ENCODE measurements at places on chromosomes 5 and 9.

- DNase-seq: no peak
These were observed 8.8 kb upstream of the IGFBPL1 start for GRCh38 chr9:38432922-38433510.

DNA sequence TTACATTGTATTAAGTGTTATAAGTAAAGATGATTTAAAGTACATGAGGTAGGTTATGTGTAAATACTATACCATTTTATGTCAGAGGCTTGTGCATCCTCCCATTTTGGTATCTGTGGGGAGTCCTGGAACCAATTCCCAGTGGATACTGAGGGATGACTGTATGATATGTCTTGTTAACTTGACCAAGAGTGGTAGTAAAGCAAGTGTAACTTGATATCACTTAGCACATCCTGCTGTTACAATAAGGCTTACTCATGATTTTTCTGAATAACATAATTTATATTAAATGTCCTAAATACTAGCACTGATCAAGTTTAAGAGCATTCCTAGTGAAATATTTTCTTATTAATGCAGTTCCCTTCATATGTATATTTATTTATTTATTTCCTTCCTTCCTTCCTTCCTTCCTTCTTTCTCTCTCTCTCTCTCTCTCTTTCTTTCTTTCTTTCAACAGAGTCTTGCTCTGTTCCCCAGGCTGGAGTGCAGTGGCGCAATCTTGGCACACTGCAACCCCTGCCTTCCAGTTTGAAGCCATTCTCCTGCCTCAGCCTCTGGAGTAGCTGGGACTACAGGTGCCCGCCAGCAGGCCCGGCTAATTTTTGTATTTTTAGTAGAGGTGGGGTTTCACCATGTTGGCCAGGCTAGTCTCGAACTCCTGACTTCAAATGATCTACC is 7.5 kb downstream of the NDFIP1 start:
- DNase-seq: no peak

- DNase-seq: no peak
These were observed 106.2 kb downstream of the FSTL4 start for GRCh38 chr5:133506181-133506580.

- no peak for DNase-seq
These were observed 169.2 kb downstream of the AUH start for GRCh38 chr9:91192381-91193086.

GRCh38 chr9:124286292-124286931 is 28.7 kb downstream of the NEK6 start:
- no peak for DNase-seq

DNA sequence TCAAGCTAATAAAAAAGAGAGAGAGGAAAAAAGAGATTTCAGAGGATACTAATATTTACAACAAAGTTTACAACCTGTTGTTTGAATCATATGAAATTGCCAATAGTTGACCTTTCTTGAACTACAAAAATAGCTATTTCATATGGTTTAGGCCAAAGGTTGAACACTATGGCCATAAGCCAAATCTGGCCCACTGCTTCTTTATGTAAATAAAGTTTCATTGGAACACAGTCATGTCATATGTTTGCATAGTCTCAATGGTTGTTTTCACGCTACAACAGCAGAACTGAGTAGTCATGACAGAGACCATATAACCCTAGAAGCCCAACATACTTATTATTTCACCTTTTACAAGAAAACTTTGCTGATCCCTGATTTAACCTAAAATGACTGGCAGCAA is 20.9 kb downstream of the SEMA5A start:
- DNase-seq: no peak

DNA sequence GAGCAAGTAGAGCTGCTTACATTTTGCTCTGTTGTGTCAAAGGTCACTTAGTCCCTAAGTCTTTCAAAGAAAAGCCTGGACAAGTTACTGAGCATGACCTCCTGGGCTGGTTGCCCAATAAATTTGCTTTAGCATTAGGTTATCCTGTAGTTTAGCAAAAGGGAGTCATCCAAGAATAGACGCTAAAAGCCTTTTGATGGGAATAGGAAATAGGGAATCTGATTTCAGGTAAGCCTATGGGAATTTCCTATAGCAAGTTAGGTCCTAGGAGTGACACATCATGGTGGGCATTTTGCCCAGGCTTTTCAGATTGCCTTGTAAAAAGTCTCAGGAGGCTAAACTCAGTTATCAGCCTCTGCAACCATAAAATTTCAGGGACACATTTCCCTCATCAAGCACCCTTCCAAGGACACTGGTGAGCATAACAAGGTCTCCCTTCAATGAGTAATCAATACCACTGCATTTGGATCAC is 67.6 kb upstream of the RANBP3L start:
- DNase-seq: no peak

DNA sequence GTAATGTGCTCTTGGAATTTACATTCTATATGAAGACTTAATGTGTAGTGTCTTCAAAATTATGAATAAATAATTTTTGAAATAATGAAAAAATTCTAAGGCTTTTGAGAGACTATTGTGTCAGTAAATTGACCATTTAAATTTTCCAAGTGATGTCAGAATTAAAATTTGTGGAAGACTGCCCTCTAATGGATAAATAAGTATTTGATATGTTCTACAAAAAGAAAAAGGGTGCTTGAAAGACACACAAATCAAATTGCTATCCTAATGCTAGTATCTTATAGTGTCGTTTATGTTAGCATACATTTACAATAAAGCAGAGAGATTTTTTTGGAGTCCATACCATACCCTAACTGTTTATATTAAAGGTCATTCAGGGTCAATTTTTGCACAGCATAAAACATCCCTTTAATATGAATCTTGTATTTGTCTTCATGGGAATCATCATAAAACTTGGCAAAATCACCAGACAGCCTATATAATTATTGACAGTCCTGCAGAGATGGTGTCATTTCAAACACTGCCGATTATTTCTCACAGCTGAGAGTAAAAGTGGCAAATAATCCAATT is 120.8 kb upstream of the SLC27A6 start:
- DNase-seq: no peak

DNA sequence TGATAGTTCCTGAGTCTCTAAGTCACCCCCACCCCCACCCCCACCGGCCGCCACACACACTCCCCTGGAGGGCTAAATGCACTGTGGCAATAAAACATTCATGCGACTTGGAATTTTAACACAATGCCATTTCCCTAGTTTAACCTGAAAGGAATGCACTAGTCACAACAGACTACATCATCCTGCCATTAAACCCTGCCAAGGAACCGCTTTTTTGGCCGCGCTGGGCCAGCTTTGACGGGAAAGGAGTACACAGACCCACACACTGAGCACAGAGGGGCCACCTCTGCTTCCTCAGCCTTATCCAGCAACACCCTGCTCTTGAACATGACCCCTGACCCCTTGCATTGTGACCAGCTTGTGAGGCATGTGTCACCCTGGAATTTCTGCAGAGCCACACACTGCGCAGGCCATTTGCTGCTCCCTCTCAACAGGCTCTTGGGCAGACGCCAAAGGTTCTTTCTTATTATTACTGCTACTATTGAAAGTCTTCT is 165.3 kb downstream of the BNC2 start:
- no peak for DNase-seq

- no peak for DNase-seq
These were observed 3.5 kb downstream of the HEMGN start for GRCh38 chr9:97934321-97935115.

DNA sequence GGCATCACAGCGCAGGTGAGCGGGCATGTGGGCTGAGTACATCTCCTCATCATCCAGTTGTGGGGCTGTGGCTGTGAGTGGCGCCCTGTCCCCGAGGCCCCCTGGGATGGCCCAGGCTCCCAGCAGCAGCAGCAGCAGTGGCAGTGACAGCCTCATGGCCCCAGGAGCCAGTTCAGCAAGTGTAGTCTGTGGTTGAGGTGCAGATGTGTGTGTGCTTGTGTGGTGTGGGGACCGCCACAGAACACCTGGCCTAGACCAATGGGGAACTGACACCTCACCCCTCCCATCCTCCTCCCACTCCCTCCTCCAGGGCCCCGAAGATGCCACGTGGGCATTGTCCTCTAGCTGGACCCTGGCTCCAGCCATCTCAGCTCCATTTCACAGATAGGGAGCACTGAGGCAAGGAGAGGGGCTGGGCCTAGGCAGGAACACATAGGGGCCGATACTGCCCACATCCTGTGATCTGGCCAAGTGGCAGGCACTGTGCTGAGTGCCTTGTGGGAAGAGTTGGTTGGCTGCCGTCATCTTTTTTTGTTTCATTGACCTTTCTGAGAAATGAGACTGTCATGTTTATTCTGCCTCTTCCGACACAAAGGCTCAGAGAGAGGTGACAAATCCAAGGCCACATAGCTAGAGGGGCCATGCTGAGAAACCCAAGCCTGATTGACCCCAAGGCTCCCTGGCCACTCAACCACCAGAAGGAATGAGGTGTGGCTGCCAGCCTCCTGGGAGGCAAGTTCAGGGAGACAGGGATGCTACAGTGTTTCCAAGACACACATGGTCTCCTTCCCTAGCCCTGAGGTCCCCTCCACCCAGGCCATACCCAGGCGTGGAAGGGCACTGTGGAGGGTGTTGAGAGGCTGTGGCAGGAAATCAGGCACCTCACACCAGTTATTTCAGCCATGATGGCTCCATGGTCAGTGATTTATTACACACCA is at the start of gene MZB1:
Gene MZB1, minus strand, starts transcription at position 213 of the 938 bp plus-strand sequence. Its CDS starts 57 bp downstream, at position 156.
- no peak for DNase-seq

- DNase-seq: no peak
These were observed 99.3 kb upstream of the EFNA5 start for GRCh38 chr5:107770051-107770450.

DNA sequence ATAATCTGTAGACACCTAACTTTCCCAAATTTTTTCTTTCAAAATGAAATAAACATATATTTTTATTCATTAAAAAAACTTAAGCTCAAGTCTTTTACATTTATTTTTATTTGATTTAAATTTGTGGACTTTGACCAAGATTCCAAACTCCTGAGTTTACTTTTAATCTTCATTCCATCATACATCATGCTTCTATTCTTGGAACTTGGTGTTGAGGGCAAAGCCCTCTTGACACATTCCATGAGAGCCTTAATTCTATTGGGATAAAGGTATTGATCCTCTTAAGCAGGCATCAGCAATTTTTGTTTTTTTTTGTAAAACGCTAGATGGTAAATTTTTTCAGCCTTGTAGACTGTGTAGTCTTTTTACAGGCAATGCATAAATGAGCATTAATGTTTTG is 53.6 kb downstream of the FBXO4 start:
- no peak for DNase-seq

DNA sequence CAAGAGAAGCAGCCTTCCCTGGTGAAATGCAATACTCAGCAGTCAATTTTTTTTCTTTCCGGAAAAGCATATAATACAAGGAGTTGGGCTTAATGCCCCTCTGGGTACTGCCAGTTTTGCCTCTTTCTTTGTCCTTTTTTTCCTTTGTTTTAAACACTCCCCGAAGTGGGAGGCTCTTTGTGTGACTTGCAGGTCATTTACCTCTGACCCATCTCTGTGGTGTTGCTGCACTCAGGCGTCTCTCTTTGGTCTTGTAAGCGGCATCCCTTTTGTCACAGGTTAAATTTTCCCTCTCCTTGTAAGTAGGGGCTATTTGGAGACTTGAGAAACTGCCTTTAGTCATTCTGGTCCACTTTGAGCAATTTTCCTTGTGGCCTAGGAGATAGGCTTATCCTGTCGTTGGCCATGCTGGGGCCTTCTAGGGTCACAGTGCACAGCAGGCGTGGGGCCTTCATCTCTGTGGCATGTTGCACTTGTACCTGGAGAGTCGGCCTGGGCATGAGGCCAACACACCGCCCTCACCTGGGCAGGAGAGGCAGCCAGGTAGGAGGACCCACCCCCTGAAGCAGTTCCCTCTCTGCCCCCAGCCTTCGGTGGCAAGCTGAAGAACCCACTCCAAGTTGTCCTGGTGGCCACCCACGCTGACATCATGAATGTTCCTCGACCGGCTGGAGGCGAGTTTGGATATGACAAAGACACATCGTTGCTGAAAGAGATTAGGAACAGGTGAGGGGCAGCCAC is 27.7 kb upstream of the CTSL start:
- DNase-seq: no peak

- no peak for DNase-seq
These were observed 1.3 kb downstream of the PPP2R2B start for GRCh38 chr5:146877178-146877681.

DNA sequence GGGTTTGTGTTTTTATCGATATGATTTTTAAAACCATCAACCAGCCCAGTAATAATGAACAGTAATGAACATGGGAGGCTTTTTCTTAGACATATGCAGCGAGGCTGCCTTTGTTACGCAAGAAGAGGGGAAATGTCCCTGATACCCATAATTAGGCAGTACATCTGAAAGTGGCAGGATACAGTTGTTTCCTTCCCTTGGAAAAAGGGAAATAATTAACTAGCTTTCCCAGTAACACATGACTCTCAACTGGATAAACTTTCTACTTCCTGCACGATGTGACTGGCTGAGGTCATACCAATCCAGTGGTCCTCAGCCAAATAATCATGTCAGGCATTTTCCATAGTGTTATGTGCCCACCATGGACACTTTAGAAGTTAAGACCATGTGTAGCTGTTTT is 431.6 kb upstream of the C9orf72 start:
- DNase-seq: no peak

- DNase-seq: no peak
These were observed 76.4 kb downstream of the TTLL11 start for GRCh38 chr9:122016744-122017143.

DNA sequence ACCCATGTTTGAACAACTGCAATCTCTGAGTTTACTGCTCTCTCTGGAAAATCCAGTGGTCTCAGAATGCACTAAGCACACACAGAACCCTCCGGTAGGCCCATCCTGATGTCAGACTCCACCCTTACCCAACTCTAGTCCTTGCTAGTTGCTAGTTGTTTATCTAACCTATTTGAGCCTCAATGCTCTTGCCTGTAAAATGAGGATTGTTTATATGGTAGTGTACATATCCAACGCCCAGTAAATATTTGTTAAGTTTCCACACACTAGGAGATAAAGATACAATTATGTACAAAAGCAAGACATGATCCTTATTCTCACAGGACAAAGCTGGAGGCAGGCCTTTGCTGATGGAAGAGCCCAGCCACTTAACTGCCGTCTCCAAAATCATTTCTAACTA is 192.2 kb downstream of the SPOCK1 start:
- no peak for DNase-seq

- no peak for DNase-seq
These were observed 21.5 kb downstream of the SLC6A7 start for GRCh38 chr5:150211156-150212030.

GRCh38 chr5:14343376-14343775 is 200.2 kb downstream of the TRIO start:
- DNase-seq: no peak

GRCh38 chr9:130124085-130124860 is 47.9 kb upstream of the NCS1 start:
- no peak for DNase-seq

- DNase-seq: no peak
These were observed 141.0 kb downstream of the MEF2C start for GRCh38 chr5:88741964-88742363.

- DNase-seq: no peak
These were observed 3.9 kb downstream of the SPTAN1 start for GRCh38 chr9:128556276-128556675.

DNA sequence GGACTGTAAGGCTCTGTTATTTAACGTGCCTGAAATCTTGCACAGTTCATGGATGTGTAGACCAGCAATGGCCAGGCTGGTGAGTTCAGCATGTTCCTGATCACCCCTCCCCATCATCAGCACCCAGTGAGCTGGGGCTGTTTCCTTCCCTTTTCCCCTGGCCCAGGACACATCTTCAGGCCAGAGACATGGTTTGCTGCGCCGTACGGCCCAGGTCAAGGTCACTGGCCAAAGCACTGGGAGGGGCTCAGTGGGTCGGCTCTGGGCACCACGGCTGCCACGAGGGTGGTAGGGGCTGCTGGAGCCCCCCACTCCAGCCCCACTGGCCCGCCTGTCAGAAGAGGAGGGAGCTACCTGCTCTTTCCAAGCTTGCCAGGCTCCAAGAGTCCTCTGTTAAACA is 55.9 kb downstream of the SEMA4D start:
- DNase-seq: no peak

- no peak for DNase-seq
These were observed 49.8 kb upstream of the FCN1 start for GRCh38 chr9:134967547-134967930.

Measured in cortex of kidney (tissue), 1 donor.